LNCaP clone FGC (cell line): ENCODE measurements at places on chromosomes 12 and 14.
A peak's percentile ranks its signal among the peaks of the same experiment; 100 is the strongest.

DNA sequence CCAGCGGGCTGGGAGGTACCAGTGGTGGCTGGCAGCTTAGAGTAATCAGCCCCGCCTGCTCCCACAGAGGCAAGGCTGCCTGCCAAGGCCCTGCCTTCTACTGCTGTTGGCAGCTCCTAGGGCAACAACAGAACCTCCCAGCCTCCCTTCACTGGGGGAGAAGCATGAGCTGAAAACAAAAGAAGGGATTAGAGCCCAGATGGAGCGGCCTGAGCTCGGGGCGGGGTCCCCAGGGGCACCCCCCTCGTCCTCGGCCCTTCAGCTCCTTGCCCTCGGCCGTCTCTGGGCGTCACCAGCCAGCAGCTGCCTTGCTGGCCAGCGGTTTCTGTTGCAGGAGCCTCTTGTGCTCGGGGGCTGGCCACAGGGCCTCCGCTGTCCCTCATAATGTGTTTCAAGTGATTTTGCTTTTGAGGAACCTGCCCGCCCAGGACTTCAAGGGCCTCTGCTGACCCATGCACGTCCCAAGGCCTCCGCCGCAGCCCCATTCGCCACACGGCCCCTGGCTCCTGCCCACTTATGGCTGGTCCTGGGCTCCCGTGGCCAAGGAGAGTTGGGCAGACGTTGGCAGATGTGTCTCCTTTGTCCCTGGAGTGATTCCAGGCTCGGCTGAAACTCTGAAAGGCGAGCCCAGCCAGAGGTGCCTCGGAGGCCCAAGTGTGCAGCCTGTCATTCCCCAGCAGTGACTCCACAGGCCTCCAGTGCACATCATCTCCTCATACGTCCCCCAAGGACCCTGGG, 49.7 kb downstream of the PSMA6 start:
- peak; percentile 99 for DNase-seq

DNA sequence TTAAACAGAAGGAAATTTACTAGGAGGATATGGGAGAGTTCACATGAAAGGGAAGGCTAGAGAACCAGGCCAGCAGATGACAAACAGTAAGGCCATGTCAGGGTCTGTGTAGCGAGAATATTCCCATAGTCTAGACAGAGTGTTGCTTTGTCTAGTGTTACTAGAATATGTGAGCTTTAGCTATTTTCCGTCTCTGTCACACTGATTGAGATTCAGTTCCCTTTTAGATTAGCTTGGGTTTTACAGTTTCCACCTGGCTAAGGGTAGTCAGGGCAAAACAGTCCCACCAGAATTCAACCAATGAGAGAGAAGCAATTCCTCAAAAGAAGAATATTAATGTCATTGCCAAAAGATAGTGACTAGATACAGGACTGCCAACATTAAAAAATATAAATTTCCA, 82.8 kb upstream of the MDM1 start:
- DNase-seq, result no peak

- no peak for DNase-seq
Measured at GRCh38 chr14:73787486-73788316, 63.9 kb upstream of the PTGR2 start.

DNA sequence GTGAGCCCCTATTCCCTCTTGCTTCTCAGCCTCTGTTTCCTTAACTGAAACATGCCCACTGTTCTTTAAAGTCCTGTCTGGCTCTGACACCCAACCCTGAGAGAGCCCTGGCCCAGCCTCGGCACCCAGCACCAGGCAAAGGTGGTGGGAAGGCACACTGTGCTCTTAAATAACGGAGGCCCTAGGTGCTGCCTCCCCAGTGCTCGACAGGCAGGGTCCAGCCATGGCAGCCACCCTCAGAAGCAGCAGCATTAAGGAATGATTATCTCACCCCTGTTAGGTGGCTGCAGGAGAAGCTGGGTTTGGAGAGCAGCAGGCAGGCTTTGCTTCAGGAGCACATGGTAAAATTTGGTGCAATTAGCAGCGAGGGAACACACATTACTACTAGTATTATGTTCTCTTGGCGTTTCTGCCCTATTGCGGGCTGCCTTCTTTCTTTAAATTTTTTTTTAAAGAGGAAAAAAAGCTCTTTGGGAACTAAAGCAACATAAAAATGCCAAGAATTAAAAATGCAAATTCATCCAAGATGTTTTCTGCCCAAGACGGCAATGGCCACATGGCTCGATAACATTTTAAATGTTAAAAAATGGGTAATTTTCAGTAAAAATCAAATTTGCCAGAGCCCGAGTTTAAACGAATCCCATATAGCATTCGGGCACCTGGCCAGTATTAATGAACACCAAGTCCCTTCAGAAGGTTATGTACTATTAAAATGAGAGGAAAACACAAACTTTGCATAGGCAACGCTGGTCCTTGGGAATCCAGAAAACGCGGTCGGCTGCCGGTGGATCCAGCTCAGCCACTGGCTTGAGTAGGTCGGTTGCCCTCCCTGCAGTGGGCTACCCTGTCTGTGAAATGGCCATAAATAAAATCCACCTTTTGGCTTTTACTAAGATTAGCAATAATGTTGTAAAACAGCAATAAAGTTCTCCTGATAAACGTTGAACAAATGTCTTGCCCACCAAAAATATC, 152.2 kb downstream of the BCL11B start:
- no peak for DNase-seq

- no peak for DNase-seq
Measured at GRCh38 chr14:83255015-83255726, 1721.5 kb upstream of the SEL1L start.

DNA sequence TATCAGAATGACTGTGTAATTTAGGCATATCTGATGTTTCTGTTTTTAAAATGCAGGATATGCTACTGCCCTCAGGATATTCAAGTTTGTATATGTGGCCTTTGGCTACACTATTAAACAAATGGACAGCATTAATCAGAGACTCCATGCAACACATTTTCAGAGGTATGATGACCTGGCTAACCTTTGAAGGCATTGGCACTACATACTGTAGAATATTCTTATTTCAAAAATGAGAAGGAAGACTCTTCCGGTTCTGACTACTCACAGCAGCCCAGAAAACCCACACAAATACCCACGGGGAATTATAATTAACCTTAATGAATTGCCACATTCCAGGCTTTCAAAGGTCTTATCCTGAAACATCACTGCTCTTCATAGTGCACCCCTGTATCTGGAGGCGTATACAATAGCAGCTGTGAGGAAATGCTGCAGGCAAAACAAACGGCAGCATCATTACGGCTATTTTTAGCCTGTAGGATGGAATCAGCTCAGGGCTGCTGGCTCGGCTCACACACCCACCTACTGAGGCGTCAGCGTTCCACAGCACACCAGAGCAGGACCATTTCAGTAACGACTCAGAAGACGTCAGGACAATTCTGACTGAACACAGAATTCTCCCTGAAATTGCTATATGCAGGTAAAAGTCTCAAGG, 648.5 kb downstream of the RPS29 start:
- no peak for DNase-seq

GRCh38 chr14:55950135-55950534, 168.1 kb upstream of the PELI2 start:
- no peak for DNase-seq

GRCh38 chr14:50010752-50011151, 105.6 kb downstream of the VCPKMT start:
- DNase-seq, result no peak

DNA sequence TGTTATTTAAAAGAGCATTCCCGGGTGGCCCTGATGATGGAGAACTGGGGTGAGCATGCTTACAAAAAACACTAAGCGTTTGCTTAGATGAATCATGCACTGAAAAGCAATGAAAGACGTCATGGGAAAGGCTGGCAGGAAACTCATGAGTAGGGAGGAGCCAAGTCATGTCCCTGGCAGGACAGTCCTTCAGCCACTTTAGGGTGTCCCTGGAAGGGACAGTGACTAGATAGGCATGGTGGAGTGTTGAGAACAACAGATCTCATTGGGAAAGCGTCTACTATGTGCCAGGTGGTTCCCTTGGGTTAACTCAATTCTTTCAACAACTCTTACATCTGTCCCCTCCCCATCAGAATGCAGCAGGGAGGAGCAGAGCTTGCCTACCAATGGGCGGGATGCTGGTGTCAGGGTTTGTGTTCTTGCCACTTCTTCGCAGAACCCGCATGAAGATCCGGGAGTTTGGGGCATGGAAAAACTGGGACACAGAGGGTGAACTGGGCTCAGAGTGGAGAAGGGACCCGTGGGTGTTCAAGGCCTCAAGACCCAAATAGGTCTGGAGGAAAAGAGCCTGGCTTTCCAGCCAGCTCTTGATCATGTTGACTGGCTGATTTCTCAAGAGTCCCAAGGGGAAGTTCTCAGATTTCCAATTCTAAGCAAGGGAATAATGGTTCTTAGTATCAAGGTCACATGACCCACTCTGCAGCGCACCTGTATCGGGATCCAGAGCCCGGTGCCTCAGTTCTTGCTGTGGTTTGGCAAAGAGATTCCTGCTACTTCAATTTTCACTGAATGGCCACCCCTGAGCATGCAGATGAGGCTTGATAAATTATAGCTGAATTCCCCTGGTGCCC, 653.9 kb upstream of the TBX3 start:
- DNase-seq, result peak; percentile 53

- DNase-seq, result no peak
Measured at GRCh38 chr12:92431146-92431545, 271.6 kb upstream of the PLEKHG7 start.

DNA sequence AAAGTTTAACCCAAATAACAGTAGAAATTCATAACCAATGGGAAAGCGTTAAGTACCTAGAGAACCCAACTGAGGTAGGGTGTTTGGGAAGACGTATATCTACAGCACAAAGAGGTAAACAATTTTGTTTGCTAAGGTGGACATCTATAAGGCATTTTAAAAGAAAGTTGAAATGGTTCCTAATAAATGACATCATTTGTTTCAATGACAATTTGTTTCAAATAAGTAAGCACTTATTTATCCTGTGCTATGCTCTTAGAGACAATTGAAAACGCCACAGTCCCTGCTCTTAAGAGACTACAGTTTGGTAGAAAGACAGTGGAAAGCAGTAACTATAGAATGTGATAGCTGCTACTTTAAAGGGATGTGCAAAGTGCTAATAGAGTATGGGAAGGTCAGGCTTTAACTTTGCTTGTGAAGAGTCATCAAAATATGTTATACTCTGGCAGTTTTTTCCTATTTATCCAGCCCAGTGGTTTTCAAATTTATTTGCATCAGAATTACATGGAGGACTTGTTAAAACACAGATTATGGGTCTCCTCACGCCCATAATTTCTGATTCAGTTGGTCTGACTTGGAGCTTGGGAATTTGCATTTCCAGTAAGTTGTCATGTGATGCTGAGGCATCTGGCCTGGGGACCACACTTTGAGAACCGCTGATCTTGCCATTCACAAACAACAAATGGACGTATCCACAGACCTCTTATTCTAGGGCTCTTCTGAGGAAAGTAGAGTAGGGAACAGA, 19.6 kb upstream of the SMCO2 start:
- no peak for DNase-seq

- no peak for DNase-seq
Measured at GRCh38 chr12:131077931-131078391, 124.3 kb downstream of the ADGRD1 start.

GRCh38 chr14:78253986-78254385, 83.8 kb downstream of the NRXN3 start:
- DNase-seq, result no peak

GRCh38 chr12:101619858-101620761, 25.3 kb downstream of the MYBPC1 start:
- peak; percentile 94 for DNase-seq

GRCh38 chr14:79475887-79476532, 735.3 kb downstream of the DIO2 start:
- no peak for DNase-seq

DNA sequence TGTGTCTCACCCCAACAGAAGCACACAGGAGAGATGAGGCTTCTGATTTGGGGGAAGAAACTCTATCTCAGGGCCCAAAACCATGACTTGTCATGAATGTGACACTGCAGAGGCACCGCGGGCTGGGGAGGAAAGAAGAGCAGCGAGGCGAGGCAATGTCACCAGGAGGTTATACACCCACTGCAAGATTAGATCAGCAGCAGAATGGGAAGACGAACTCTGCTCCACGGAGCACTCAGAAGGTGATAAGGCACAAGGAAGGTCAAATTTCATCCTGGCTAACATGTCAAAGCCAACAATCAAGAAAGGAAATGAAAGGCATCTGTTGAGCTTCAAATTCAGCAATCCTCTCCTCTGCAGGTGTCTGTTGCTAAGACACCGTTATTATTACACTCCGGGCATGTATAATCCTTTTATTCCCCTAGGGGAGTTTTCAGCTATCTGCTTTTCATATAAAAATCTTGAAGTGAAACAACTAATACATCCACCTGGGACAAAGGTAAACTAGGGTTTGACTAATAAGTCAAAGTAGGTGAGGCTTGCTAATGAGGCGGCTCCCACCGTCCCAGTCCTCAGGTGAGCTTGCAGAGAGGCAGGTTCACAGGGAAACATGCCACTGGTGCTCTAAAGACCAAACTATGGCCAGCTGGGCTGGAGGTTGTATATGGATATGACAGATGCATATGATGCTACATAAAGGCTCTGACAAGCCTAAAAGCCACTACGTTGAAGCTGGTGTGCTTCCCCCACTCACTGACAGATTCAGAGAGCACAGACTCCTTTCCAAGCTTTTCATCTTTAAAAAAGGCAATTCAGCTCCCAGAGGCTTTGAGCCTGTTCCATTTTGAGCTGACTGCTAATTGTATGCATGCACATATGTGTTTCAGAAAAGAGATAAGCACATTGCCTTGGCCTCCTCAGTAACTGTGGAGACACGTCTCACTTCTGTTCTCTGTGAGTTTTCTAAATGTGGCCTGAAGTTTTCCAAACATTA, 221.2 kb downstream of the NELL2 start:
- DNase-seq, result no peak

GRCh38 chr12:12433203-12433731, 76.4 kb downstream of the BORCS5 start:
- peak; percentile 93 for DNase-seq

- no peak for DNase-seq
Measured at GRCh38 chr12:127401005-127401404, 866.0 kb upstream of the TMEM132C start.

- DNase-seq, result no peak
Measured at GRCh38 chr14:59823179-59823578, 47.4 kb downstream of the RTN1 start.

DNA sequence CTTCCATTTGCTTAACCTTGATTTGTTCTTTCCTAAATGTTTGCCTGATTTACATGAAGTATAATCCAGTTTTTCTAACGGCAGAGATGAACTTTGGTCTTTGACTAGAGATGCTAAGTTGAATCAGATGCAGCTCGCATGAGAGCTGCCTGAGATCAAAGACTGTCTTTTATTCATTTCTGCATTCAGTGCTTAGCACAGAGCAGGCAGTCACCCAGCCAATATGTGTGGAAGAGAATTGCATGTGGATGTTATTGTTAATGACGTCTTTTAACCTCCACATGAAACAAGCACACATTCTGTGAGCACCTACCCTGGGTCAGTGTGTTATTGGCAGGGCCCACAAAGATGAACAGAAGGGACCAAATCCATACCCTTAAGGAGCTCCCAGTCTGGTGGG, 99.2 kb downstream of the SLC5A8 start:
- DNase-seq, result no peak
